Nephron progenitor cell (in vitro differentiated cells): ENCODE measurements at places on chromosomes 6 and 20.
A peak's percentile ranks its signal among the peaks of the same experiment; 100 is the strongest.

DNA sequence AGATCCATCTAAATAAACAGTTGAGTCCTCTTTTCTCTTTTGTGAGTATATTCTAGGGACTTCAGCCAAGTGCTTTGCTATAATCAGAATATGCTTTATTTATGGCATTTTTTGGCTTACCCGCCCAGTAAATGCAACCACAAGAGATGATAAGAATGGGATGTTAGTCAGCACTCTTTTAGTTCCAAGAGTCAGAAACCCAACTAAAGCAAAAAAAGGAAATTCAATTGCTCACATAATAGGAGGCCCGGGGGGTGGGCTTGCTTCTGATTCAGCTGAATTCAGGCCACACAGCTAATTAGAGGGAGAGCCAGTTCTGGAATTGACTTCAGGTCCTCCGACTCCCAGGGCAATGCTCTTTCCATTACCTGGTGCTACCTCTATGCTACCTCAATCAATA lies 250.6 kb downstream of the FARS2 start:
- no peak for DNase-seq

GRCh38 chr20:43043887-43044286 lies 145.8 kb downstream of the PTPRT start:
- peak; percentile 38 for DNase-seq

DNA sequence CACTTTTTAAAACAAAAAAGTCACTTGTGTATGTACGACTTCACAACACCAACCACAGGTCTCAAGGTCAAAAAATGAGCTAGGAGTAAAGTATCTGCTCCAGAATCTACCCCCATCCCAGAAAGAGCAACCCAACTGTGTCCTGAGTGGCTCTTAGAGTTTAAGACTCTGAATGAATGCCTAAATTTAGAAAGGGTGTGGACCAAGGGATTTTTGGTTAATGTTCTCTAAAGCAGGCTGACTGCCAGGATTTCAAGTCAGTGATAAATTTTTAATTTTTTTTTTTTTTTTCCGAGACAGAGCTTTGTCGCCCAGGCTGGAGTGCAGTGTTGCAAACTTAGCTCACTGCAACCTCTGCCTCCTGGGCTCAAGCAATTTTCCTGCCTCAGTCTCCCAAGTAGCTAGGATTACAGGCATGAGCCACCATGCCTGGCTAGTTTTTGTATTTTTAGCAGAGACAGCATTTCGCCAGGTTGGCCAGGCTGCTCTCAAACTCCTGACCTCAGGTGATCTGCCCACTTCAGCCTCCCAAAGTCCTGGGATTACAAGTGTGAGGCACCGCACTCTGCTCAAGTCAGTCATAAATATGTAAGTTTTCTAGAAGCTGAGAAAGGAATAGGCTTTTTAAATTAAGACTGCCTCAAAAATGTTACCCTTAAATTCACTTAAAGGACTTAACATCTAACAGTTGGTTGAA lies 20.2 kb downstream of the STAU1 start:
- DNase-seq = no peak

DNA sequence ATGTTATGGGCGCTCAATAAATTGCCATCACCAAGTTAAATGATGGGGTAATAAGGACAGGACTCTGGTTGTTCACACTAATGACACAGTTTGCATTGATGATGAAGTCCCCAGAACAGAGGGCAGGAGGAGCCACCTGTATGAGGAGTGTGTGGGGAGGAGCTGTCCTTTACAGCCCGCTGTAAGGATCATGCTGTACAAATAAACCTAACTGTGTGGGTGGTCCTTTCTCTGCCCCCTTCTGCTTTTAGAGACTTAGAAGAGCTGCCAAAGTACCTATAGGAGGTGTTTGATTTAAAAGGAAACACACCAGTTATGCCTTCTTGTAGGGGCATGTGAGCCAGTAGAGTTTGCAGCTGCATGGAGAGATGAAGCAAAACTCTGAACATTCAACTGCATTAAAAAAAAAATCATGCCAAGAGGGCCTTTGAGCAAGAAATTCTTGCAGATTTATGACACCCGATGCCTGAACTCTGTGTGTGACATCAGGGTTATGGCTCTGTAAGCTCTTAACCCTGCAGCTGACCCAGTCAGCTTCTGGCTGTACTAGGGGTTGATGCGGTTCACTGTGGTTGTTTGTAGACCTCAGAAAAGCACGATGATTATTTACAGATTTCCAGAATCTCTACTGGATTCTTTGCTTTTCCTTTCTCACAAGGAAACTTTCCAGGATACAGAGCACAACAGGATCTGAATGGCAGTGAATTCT lies 67.4 kb downstream of the UST start:
- DNase-seq = no peak

DNA sequence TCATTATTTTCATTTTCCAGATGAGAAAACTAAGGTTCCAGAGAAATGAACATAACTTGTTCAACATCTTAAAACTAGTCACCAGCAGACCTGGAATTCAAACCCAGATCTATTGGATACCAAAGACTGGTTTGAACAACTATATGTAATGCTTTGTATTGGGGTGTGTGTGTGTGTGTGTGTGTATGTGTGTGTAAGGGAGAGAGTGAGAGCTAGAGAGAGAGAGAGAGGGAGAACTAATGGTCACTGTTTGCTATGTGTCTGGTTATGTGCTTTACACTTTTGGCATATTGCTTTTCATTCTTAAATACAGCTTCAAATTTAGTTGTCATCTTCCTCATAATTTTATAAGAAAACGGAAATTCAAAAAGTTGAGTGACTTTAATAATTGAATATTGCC lies 134.7 kb upstream of the ZNF217 start:
- no peak for DNase-seq

DNA sequence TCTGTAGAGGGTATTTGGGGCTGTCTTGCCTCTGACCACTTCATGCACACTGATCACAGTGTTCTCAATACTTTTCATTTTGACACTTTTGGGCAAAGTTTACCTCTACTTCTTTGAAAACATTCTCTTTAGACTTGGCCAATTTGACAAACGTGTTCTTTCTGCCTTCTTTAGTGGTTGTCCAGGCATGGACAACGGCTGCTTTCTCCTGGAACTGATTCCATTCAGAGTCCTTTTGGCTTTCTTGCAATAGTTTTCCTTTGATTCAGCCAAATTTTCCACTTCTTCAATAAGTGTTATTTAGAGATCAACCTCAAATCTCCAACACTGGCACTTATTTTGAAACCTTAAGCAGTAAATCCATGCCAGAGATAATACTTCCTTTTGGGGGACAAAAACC lies 6.7 kb upstream of the CST9 start:
- DNase-seq = no peak

DNA sequence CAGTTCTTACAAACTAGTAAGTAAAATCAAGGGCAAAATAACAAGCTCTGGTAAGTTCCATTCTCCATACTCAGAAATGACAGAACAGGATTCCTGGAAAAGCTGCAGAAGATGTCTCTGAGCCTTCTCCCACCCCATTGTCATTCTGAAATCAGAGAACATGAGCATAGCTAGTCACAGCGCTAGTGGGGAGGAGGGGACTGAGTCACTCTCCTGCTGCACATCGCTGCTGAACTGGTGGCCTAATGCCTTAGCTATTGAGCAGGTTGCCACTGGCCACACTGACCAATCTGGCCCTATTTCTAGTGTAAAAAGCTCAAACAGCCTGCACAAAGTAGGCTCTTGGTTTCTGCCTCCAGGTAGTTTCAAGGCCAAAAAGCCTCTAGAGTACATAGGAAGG lies 26.1 kb upstream of the RIPPLY2 start:
- DNase-seq = no peak

DNA sequence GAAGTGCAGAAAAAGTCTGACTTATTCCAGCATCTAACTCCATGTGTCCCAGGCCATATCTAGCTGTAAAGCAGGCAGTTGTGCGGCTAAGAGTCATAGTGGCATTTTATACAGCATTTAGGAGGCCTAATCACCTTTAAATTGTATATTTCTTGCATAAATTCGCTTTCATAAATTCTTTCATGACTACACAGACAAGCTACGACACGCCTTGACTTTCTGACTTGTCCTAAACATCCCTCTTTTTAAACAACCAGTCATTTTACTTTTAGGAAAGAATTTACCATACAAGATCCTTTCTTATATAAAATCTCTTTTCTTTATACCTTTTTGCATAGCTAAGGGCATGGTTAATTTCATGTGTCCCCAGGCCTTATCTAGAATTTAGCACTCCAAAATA lies 81.7 kb upstream of the THBS2 start:
- no peak for DNase-seq

DNA sequence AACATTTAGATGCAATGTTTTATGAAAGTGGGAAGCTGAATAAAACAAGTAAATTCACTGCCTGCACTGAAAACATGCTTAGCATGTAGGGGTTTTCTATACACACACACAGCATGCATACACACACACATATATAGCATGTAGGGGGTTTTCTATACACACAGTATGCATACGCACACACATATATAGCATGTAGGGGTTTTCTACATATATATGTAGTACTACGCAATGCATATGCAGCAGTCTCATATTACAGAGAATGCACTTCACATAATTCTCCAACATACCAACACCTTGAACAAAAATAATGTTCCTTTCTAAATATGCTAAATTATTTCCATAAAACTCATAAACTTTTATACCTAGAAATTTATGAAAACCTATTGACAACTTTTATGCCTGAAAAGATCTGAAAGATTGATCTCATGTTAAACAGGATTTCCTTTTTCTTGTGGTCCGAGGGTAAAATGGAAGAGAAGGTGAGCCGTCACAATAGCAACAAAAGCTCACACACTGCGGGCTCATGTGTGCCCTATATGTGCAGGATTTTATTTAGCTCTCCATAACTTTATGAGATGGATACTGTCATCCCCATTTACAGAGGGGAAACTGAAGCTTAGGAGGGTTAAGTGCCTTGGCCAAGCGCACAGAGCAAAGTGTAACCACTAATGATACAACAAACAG lies 81.9 kb upstream of the TULP1 start:
- no peak for DNase-seq

DNA sequence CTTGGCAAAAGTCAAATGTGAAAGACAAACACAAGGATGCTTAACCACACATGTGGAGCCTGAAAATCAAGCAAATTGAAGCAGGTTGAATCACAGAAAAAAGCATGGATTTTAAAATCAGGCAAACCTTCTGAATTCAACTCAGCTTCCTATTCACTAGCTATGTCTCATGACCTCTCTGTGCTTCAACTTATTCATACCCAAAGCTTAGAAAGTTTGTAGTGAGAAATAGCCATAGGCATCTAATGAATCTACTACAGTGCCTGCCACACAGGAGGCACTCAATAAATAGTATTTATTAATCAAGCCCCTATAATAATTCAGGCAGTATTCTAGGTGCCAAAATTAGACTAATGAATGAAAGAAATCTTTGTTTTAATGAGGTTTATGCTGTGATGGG lies 112.2 kb upstream of the TNFAIP3 start:
- no peak for DNase-seq

DNA sequence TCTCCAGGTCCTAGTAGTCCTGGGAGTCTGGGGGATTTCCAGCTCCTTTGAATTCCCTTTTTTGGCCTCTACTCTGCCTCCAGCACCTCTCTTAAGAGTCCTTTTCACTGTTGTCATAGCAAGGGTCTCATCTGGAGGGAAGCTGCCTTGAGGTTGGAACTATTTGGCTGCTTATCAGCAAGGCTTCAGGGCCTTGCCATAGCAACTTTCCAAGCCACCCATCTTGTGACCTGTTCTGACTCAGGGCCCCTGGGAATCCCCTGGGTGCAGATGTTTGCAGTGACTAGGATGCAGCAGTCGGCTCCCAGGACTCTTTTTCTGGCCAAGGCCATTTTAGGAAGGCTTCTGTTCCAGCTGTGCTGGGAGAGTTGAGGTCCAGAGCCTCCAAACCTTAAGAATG lies 12.4 kb downstream of the PKIG start:
- no peak for DNase-seq

GRCh38 chr6:24408719-24409410 lies 6.1 kb downstream of the MRS2 start:
- no peak for DNase-seq

DNA sequence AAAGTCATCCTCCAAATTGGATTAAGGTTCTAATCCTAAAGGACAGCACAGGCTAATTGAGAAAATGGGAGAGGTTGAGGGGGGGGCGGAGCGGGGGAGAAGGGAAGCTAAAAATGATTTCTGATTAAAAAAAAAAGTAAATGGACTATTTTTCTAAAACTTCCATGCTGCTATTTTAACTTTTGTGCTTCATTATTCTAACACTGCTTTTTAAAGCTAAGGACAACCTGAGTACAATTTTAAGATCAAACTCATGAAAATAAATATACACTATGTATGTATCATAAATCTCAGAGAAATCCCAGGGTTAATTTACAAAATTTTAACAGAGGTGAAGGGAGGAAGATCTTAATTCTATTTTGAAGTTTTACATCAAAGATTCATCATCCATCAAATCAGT lies 4.4 kb downstream of the MAN1A1 start:
- DNase-seq = no peak

DNA sequence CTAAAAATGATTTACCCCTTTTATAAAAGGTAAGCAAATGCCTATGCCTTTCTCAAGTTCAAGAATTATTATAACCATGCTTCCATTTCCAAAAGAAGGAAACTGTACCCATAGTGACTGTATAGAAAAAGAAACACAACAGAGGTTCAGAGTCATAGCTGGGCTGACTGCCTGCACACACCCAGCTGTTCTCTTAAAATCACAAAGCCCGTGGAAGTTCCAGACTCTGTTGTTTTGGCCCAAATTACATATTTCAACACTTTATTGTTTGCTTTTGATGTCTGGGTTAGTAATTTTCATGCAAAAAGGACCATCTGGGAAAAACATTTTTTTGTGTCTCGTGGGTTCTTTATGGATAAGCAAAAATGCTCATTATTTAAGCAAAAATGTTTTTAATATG lies 99.2 kb downstream of the LCA5 start:
- DNase-seq = no peak

DNA sequence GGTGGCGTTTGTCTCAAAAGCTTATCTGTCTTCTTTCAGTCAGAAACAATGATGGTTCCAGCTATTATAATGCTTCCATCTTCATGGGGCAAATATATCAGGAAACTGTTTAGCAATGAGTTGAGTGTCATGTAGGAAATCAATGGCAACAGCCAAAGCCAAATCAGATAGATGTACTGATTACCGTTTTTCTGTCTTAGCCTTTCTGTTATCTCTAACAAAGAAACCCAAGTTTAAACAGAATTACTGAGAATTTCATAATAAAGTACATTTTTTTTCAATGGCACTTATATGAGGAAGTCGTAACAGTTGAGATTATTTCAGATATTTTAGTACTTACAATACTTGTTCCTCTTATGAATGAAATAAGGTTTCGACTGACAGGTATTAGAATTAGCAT lies 1.2 kb downstream of the NOX3 start:
- DNase-seq = no peak
